Activated naive CD8-positive, alpha-beta T cell treated with anti-CD3 and anti-CD28 coated beads for 36 hours (primary cell): ENCODE measurements at places on chromosomes 3 and 15.

DNA sequence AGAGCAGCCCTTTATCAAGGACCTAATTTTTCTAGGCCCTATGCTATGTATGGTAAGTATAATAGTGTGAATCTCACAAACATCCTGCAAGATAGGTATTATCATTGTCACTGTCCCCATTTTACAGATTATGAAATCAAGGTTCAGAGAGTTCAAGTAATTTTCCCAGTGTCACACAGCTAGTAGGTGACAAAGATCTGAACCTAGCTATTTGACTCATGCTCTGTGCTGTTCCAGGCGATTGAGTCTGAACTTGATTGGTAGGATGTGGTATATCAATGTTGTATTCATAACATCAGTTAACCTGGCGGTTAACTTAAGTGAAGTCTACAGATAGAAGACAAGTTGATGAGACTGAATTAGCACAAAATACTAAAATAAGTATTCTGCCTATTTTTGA, 229.9 kb downstream of the CHST2 start:
- no peak for DNase-seq

DNA sequence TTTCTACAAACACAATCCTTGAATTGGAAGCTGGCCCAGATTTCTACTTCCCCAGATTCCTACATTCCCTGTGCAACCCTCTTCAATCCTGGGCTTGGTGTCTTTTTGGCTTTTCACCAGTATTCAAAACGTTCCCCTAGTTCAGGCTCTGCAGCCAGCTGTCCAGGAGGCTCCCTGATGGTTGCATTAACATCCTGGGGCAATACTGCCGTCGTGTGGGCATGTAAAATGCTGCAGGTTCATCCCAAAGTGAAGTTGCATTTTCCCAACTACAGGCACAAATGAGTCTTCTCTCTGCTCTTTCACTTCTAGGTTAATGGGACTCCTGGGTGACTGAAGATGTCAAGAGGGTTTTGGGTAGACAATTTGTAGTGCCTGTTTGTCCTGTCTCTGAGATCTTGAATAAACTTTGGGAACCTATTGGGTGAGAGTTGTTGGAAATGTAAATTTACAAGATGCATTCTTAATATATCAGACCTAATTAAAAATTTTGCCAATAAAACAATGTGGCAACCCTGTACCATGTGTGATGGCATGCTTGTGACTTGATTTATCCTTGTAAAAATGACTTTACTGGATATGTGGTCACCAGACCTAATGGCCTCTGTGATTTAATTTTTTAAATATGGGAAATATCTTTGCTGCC, 28.6 kb downstream of the SOX14 start:
- DNase-seq: no peak

DNA sequence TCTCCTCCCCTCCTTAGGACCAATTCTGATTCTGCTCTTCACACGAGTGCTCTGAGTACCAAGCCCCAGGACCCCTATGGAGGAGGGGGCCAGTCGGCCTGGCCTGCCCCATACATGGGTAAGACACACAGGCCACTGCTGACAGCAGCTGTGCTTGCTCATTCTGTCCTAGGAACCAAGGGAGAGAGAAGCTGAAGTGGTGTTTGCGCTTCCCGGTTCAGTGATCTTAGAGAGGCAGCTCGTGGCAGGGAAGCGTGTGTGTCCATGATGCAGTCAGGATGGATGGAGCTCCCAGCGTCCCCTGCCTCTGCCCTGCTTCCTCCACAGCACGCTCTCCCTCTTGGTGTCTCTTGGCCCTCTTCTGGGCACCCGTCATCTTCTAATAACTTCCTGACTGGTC, 77.6 kb downstream of the CRTC3 start:
- no peak for DNase-seq

DNA sequence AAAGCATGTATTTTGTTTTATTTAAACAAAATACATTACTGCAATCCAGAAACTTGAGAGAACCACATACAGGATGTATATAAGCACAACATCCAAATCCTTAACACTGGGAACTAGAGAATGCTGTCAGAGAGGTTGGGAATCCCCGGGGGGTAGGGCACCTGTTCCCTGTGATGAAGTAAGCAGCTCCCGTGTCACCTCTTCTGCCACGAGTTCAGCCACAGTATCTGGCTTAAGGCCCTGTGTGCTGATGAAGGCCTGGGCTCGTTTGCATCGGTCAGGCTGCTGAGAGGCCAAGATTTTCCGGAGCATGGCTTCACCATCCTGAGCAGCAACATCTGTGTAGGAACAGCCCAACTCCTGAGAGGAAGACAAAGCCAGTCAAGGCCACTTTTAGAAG, 36.4 kb downstream of the EIF3J start:
- no peak for DNase-seq

DNA sequence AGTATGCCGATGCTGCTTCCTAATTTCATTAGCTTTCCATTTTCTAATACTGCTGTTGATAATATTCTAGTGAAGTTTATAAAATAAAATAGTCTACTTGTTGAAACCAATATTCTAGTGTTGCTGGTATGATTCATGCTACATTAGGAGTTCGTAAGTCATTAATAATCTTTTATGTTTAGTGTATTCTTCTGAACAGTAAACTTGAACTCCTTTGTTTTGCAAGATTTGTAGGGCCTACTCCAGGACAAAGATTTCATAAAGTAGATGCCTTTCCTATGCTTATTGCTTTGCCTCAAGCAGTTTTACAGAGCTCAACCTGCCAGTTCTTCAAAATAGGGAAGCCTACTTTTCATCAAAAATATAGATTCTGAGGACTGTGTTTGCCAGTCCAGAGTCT, 111.5 kb downstream of the RSRC1 start:
- no peak for DNase-seq

DNA sequence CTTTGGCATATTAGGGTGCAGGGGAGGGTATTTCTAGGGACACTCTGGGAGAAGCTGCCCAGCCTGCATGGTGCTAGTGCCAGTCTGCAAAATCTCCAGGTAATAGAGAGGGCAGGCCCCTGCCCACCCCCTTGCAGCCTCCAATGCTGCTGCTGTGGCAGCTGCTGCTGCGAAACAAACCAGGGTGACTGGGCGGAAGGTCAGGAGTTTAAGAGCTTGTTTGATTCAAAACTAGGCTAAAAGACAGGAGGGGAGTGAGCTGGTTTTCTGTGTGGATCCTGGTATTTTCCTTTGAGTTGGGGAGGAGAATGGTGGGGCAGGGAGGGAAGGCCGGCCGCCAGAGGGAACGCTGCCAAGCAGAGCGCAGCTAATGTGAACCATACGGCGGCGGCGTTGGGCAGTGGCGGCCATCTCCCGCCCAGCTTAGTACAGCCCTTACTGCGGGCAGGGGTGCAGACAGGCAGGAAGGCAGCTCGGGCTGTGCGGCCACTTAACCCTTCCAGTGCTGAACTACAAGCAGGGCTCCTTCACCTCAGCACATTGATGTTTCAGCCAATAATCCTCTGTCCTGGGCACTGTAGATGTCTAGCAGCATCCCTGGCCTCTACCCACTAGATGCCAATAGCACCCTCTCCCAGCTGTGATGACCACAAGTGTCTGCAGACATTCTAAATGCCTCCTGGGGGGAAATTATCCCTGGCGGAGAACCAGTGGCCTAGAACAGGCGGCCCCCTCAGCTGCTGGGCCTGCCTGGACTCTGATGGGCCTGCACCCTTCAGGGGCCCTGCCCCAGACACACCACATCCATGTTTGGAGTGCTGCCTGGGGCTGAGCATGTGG, 125.7 kb downstream of the EEFSEC start:
- DNase-seq: no peak

DNA sequence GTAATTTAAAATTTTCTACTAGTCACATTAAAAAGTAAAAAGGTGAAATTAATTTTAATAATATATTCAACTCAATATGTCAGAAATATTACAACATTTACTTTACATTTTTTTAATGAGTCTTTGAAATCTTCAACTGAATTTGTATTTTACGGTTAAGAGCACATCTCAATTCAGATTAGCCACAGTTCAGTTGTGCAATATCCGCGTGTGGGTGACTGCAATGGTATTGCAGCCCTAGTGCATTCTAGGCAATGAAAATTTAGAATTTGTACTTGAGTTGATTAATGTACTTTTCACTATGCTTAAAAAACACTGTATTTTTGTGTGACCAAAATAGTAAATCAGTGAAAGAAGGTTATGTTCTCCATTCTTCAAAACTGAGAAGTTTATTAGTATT, 57.3 kb downstream of the CEP63 start:
- DNase-seq: no peak

DNA sequence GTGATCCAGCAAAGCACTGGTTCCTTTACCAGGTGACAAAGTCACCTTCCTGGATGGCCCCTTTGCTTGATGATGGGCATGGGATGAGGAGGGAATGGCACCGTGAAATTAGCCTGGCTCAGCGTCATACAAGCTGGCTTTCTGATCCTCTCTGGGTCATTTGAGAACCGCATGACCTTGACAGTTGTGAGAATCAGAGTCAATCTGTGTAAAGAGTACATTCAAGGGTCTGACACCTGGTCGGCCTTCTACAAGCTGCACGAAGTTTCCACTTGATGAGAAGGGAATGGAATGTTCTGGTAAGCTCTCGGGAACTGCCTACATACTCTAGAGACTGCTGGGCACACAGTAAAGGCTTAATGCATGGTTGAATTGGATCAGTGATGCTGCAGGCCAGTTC, 319.8 kb upstream of the TLE3 start:
- DNase-seq: no peak

GRCh38 chr3:65742914-65743313, 295.8 kb downstream of the MAGI1 start:
- DNase-seq: no peak

DNA sequence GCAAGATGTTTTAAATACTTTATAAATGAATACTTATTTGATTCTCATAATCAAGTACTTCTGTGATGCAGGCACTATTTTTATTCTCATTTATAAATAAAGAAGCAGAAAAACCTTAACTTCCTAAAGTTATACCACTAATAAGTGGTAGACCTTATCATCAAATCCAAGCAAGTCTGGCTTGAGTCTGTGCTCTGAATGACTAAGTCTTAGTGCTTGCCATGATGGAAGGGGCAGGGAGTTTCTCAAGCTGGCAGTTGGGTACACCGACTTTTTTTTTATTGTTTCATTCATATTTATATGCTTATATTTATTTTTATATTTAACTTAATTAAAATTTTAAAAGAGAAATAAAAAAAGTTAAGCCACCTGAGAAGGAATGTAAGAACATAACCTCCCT, 23.6 kb downstream of the SLMAP start:
- DNase-seq: no peak

DNA sequence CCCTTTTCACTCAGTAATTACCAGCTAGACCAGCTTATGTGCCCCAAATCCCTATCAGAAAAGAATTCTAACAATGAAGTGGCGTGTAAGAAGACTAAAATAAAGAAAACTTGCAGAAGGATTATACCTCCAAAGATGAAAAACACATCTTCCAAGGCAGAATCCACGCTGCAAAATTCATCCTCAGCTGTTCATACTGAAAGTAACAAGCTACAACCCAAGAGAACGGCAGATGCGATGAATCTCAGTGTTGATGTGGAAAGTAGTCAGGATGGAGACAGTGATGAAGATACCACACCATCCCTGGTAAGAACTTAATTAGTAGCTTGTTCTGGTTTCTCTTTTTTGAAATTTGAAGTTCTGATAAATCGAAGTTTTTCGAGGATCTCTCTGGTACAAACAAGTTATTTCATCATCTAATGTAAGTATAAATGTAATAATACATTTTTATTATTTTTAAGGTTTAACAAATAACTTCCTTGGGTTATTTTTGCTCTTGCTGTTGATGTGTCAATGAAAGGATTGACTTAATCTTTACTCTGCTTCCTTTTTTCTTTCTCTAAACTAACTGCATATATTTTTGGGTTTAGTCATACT, 1.4 kb downstream of the WDR76 start:
- peak; percentile 24 for DNase-seq

GRCh38 chr3:148756311-148756710, 58.6 kb downstream of the AGTR1 start:
- no peak for DNase-seq

DNA sequence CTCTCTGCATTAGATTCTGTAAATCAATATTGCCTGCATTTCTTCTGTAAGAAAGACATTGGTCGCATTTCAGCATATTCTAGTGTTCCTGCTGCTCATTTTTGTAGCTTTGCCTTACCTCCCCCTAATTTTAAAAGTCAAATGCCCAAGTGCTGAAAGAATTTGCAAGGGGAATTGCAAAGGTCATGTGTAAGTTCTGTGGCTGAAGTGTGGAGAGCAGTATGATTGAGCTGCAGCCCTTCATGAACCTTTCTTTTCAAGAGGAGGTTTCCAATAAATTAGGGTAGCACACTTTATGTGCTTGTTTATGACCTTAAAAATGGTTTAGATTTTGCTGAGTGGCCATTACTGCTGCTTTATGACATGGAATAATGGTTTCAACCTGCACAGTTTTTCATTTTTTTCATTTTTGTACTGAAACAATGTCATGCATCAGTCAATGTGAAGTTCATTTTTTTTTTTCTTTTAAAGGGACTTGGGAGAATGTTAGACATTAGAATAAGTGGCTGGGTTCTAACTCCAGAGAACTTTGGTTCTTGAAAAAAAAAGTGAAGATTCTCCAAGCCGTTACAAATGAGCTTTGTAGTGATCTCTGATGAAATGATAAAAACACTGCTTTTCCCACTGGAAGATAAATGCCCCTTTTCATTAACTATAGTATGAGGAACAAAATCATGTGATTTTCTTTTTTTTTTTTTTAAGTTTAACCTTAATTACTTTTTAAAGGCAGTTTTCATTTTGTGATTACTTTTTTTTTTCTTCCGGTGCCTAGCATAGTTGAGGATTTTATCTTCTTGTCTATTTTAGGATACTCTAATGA, 99.6 kb downstream of the MITF start:
- DNase-seq: no peak

DNA sequence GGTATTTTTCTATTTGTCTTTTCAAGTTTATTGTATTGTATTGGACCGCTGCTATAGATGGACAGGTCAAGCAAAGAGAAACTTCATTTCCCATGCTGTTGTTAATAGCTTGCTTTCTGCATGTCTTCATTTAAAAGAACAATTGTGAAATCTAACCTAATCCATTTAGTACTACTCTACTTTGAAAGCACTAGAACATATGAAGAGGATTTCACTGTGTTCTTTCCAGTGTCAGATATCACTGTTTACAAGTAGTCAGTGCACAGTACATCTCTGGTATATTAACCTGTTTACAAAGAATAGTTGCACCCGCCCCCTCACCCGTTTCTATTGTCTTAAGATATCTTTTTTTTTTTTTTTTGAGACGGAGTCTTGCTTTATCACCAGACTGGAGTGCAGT, 21.8 kb upstream of the EDEM1 start:
- DNase-seq: no peak

GRCh38 chr15:75397494-75397893, 29.1 kb upstream of the MAN2C1 start:
- no peak for DNase-seq

- DNase-seq: no peak
These were observed 3.1 kb upstream of the SLMAP start for GRCh38 chr3:57753016-57753415.

GRCh38 chr3:140315955-140316354, 361.9 kb upstream of the TRIM42 start:
- DNase-seq: no peak

GRCh38 chr3:103006526-103007183, 571.8 kb downstream of the ZPLD1 start:
- DNase-seq: no peak
